Spleen (tissue), 13 donors: ENCODE measurements at places on chromosomes 4 and X. TPM values are rescaled to one million over a fixed set of nuclear protein-coding genes. Genes with fewer than 3 reads are reported as not detected.

OPHN1 gene
- 3.0 TPM for total RNA-seq

IL13RA1 gene
- 49.7 TPM for total RNA-seq

NIPAL1 gene
- not detected for total RNA-seq

UGT8 gene
- total RNA-seq: 6.6 TPM

IL15 gene
- 21.7 TPM for total RNA-seq

SUPT20HL1 gene
- total RNA-seq: not detected

FGFRL1 gene
- 13.9 TPM for total RNA-seq

TMEM156 gene
- 18.1 TPM for total RNA-seq

CD38 gene
- total RNA-seq: 53.8 TPM

SUPT20HL2 gene
- total RNA-seq: not detected

USP17L28 gene
- total RNA-seq: not detected

PTPN13 gene
- 13.8 TPM for total RNA-seq

LRCH2 gene
- 3.4 TPM for total RNA-seq

PROM1 gene
- 1.1 TPM for total RNA-seq

FHIP1A gene
- total RNA-seq: 4.8 TPM

NLGN3 gene
- total RNA-seq: 0.84 TPM

KLKB1 gene
- 1.7 TPM for total RNA-seq

TKTL1 gene
- total RNA-seq: 0.88 TPM
